GM23338 (cell line): ENCODE measurements at places on chromosomes 16 and 17. TPM values are rescaled to one million over a fixed set of nuclear protein-coding genes. Genes with fewer than 3 reads are reported as not detected.

Gene LRRC37B
- total RNA-seq, result 14.3 and 24.3 TPM in 2 replicates

DNA sequence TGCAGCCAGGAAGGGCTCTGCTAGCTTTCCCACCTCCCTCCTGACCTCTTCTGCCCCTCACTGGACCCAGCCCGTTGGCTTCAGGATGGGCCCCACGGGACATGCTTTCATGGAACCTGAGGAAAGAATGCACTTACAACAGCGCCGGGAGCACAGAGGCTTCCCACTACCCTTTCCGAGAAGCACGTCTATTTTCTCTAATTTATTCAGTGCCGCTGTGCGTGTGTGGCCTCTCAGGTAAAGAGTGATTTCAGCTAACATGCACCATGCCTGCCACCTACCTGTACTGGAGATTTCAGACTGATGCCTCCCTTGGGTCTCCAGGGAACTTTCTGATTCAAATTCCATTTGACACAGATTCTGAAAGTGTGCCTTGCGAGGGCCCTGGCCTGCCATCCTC, 140.1 kb downstream of the CYLD start:
- no peak overlapping the region for H3K4me3 ChIP-seq
- H3K4me1 ChIP-seq, result no peaks in the 10 kb centered on the region
- H3K27ac ChIP-seq, result no peak overlapping the region
- no peaks in the 10 kb centered on the region for H3K27me3 ChIP-seq
- no peak for DNase-seq

DNA sequence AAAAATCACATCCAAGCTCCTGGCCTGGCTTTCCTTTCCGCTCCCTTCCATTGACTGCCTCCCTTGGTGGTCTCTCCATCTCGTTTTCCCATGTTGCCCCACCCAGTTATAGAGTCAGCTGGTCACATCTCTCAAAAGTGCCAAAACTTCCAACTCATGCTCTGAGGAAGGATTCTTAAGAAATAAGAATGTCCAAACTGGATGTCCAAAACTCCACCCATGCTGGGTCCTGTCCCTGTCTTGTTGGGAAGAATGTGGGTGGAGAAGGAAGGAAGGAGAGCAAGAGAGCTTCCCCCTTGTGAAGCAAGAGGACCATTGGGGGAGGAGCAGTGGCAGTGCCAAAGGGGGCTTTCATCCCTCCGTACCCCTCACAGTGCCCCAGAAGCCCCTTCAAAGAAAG, 44.6 kb upstream of the MAP3K14 start:
- H3K27me3 ChIP-seq, result no peaks in the 10 kb centered on the region
- H3K36me3 ChIP-seq, result no peaks in the 10 kb centered on the region
- no peak overlapping the region for H3K27ac ChIP-seq
- peaks cover 18% of the 10 kb centered on the region for H3K4me1 ChIP-seq
- no peak overlapping the region for H3K4me3 ChIP-seq

Gene SETD1A
- 14.5 and 21.9 TPM in 2 replicates for total RNA-seq

DNA sequence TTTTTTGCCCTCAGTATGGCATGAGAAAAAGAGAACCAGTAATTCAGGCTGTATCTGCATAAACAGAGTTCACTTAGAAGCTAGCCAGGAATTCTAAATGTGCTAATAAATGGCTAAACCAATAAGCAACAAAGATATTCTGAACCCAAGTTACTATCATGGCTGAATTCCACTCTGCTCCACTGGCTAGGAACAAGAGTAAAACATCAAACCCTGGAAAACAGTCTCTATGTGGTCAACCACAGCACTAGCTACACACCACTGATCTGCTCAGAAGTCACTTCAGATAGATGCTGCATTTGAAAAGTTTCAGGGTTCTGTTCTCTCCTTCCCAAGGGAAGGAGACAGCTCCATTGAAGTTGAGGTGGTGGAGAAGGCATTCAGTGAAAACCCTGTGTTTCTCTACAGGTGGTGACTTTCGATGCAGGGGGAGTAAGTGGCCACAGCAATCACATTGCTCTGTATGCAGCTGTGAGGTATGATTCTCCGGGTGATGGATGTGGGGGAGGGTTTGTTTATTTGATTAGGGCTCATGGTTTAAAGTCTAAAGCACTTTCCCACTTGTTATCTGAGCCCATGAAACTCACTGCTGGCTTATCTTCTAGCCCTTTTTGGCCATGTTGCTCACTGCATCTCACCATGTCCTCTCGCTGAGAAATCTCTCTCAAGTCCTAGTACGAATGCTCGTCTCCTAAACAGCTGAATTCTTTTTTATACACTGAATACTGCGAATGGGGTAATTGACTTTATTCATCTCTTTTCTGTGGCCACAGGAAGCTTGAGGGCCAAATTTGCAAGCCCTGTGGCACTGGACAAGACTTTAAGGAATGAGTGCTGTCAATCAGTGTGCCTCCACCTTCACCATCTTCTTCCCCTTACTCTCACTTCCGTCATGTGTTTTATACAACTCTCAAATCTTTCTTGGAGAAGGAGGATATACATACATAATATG, 39.9 kb downstream of the CENPV start:
- H3K4me1 ChIP-seq, result no peaks in the 10 kb centered on the region
- H3K4me3 ChIP-seq, result no peak overlapping the region
- DNase-seq, result no peak
- H3K27me3 ChIP-seq, result no peaks in the 10 kb centered on the region
- no peak overlapping the region for H3K27ac ChIP-seq

DNA sequence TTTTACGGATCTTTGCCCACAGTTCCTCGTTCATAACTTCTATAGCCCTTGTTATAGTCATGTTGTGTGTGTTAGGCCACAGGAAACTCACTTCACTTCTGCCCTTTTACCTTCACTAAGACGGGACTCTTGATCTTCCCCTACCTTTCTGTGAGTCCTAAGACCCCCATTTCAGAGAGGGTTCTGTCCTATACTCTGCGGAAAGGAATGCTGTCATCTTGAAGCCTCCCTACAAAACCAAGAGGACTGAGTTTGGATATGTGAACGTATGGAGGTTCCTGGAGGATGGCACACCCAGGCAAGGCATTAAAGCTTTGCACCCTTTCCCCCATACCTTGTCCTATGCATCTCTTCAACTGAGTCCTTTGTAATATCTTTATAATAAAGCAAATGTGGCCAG, 3.7 kb downstream of the UBB start:
- no peak overlapping the region for H3K27ac ChIP-seq
- peaks cover 11% of the 10 kb centered on the region; the same call in 1 of the 2 replicates for H3K36me3 ChIP-seq
- no peaks in the 10 kb centered on the region for H3K27me3 ChIP-seq

Gene ASB16
- total RNA-seq, result not detected in 2 replicates

Gene KRT25
- not detected in 2 replicates for total RNA-seq
